ENCODE measurements at places on chromosomes 16 and 17.

- DNase-seq = no peak
Measured at GRCh38 chr17:51487947-51488346, 227.6 kb downstream of the UTP18 start.

DNA sequence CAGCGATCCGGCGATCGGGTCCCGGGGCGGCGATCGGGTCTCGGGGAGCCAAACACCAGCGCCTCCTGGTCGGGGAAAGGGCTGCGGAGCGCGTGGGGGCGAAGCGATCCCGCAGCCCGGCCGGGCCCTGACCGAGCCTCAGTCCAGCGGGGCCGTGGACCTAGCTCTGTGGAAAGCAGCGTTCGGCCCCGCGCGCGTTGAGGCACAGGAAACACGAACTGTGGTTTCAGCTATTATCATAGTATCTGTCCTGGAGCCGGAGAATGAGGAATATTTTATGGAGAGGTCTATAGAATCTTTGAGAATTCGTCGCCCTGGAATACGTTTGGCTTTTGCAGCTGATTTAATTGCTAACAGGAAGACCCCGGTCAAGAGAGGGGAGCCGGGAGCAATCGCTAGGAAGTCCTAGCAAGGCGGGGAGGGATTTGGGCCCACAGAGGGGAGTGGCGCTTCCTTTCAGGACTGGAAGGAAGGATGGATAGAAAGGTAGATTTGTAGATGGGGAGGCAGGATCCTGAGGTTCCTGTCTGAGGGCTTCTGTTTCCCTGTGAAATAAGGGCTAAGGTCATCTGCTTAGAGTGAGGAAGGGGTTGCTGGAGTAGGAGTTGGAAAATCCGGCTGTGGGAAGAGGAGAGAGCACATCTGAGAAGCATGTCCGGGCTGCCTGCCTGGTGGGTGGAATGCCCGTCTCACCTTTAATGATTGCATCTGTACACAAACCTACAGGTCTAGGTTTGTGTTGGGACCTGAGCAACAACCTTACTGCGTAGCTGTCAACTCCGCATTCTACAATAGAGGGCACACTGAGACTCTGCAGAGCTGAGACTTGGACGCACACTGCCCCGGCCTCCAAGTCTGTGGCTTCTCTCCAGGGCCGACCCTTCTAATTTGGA is 770 bp downstream of the CCNF start:
- DNase-seq = no peak

DNA sequence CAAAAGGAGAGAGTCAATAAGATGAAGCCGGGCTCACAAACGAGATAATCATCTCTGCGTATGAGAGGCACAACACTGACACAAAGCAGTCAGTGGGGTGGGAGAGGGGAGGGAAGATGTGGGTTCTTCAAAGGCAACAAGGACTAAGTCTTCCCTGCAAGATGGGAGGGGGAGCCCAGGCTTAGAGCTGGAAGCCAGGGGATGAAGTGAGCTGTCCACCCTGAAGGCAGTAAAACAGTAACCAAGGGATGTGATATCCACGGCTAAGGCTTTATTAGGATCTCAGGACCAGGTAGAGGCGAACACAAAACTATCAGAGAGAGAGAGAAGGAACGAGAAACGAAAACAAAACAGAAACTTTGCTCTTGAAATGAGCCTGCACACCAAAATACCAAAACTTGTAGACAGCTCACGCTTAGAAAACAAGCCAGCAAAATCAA is 115.9 kb downstream of the DYNLRB2 start:
- DNase-seq = no peak

DNA sequence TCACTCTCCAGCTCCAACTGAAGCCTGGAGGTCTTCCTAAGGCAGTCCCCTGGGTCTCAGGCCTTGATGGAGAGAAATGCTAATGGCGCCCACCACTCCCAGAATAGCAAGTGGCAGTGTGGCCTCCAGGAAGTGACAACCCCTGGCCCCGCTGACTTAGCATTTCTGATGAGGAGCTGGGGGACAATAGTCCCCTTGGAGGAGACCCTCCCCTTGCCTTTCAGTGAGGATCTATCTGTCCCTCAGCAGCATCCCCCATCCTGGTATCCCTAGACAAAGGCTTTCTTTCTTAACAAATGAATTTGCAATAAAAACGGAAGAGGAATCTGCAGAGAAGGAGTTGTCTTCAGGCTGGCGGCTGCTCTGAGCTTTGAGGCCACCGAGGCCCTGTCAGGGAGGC is 68.8 kb downstream of the LITAF start:
- no peak for DNase-seq

GRCh38 chr16:11248133-11248532 is 7.9 kb downstream of the SOCS1 start:
- DNase-seq = no peak

- DNase-seq = peak; percentile 11
Measured at GRCh38 chr16:87464691-87465300, 28.0 kb downstream of the ZCCHC14 start.

DNA sequence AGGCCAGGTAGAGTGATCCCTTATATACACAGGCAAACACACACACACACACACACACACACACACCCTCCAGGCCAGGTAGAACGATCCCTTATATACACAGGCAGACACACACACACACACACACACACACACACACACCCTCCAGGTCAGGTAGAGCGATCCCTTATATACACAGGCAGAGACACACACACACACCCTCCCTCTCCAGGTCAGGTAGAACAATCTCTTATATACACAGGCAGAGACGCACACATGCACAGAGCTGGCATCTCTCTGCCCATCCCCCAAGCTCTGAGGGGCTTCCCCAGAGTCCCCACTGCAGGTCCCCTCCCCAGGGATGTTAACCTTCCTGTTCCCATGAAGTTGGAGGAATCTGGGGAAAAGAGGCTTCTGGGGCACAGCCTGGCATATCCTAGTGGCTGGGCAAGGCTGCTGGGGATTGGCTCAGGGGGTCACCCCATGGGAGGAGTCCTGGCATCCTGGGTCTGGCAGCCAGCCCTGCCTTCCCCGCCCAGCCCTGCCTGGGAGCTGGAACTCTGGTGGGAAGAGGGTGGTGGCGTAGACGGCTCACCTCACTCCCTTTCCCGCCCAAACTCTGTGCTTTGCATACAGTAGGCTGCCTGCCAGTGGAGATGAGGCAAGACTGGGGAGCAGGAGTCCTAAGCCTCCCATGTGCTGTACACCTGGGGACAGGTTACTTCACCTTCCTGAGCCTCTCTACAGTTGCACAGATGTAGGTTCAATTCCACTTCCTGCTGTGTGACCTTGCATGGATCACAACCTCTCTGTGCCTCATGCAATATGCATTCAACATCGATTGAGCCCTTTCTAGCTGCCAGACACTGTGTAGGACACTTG is 41.8 kb downstream of the TEKT5 start:
- no peak for DNase-seq

GRCh38 chr16:10631886-10632285 is 51.5 kb upstream of the EMP2 start:
- no peak for DNase-seq

DNA sequence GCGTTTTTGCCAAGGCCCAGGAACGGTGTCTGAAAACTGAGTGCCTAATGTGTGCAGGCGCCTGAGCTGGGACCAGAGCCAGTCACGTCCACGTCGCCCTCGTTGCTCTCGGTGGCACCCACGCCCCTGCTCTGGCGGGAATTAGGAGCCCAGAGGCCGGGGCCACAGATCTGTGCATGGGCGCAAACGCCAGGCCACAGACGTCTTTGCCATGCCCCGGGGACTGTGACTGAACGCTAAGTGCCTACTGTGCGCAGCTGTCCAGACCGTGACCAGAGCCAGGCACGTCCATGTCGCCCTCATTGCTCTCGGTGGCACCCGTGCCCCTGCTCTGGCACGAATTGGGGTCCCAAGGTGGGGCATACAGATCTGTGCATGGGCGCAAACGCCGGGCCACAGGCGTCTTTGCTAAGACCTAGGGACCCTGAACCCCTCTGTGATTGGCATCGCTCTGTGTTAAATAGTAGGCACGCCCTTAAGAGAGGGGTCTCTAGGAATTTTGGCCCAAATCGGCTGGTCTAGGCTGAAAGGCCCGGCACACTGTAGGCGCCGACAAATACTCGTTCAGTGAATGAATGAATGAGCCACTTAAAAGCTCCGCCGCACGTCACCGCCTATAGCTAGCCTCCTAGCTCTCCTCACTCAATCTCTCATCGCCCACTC is 827 bp upstream of the UBALD1 start:
- DNase-seq = no peak

DNA sequence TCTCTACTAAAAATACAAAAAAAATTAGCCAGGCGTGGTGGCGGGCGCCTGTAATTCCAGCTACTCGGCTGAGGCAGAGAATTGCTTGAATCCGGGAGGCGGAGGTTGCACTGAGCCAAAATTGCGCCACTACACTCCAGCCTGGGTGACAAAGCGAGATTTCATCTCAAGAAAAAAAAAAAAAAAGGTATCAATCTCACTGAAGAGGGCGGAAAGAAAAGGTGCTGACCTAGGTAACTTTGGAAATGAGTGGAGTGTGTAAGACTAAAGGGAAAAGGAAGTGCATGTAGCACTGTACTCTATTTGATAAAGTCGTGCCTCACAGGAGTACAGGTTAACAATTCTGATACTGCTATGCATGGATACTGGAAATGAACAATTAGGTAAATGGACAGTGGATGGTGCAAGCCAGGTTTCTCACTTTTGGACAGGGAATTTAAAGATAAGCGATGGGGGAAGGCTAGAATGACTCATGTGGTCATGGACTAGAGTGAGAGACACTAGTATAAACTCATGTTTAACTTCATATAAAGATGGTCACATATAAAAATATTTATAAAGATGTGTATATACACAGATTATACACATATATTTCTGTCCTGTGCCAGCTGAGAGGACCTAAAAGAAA is 142.9 kb downstream of the CDK5R1 start:
- DNase-seq = no peak

DNA sequence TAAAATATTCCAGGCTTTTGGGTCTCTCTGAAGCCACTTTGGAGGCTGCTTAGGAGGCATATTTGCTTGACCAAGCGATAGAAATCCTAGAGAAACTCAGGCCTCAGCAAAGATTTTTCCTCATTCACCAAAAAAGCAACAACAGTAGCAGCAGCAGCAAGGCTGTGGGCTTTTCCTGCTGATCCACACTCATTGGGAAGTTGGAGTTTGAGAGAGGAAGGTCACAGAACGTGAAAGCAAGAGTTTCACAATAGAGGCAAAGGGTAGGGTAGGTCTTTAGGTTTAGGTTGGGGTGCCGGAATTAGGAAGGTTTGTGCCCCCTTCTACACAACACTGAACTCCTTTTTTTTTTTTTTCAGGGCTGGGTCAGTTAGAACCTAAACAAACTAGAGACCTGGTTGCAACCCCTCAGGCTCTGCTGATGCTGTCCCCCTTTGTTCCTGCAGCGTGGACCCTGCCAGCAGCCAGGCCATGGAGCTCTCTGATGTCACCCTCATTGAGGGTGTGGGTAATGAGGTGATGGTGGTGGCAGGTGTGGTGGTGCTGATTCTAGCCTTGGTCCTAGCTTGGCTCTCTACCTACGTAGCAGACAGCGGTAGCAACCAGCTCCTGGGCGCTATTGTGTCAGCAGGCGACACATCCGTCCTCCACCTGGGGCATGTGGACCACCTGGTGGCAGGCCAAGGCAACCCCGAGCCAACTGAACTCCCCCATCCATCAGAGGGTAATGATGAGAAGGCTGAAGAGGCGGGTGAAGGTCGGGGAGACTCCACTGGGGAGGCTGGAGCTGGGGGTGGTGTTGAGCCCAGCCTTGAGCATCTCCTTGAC is 2.0 kb downstream of the TMUB2 start:
- DNase-seq = no peak

DNA sequence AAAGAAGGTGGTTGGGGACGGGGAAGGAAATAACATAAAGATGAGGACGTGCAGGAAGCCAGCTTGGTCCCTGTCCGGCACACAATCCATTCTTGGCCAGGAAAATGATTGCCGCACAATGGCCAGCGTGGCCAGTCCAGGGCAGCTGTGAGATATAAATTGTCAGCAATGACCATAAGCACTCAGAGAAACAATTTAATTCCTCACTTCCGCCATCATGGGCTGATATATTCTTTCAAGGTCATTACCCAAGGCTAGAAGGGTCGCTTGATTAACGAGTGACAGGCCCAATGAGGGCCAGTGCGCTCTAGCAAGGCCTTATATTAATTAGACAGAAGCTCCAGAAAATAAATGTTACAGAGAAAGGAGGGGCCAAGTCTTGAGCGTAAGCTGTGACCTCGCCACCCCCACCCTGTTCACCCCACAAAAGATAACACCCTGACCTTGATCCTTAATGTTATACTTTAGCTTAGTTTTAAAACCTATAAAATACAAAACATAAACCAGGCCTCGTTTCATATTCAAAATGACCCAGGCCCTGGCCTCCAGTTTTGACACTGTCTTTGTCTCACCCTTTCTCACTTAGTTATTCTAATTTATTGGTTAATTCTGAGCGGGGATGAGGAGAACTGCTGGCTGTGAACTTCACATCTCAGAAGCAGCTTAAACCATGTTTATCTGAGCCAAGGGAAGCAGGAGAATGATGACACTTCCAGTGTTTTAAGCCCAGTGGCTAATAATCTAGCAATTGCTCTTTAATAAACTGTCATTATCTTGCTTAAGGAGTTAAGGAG is 478.3 kb upstream of the ZFHX3 start:
- no peak for DNase-seq

- DNase-seq = no peak
Measured at GRCh38 chr17:12693640-12694039, 27.9 kb downstream of the MYOCD start.
